ENCODE measurements at places on chromosomes 6 and 20. TPM values are rescaled to one million over a fixed set of nuclear protein-coding genes. Genes with fewer than 3 reads are reported as not detected.

TAGAP gene
- not detected for total RNA-seq

SDHAF4 gene
- 3.3 TPM for total RNA-seq

ABHD16B gene
- not detected for total RNA-seq

DUSP15 gene
- total RNA-seq: 0.23 TPM

HMGCLL1 gene
- not detected for total RNA-seq

WFDC5 gene
- not detected for total RNA-seq

EDN1 gene
- 2.3 TPM for total RNA-seq

RNF182 gene
- not detected for total RNA-seq

WFDC8 gene
- total RNA-seq: not detected

TULP4 gene
- 87.7 TPM for total RNA-seq

TRIM40 gene
- total RNA-seq: under 0.01 TPM

SLC17A4 gene
- not detected for total RNA-seq

PNLDC1 gene
- total RNA-seq: 0.23 TPM

IYD gene
- total RNA-seq: not detected

NEURL2 gene
- total RNA-seq: 3.5 TPM

IRF4 gene
- not detected for total RNA-seq

ZBP1 gene
- total RNA-seq: not detected

SRSF12 gene
- total RNA-seq: 0.08 TPM

EPPIN gene
- total RNA-seq: not detected

MACROD2 gene
- 0.38 TPM for total RNA-seq

SAMD3 gene
- total RNA-seq: 19.0 TPM

ZBTB46 gene
- total RNA-seq: 4.8 TPM

ADAM33 gene
- total RNA-seq: 48.6 TPM
